ENCODE measurements at places on chromosomes 1 and 21.

DNA sequence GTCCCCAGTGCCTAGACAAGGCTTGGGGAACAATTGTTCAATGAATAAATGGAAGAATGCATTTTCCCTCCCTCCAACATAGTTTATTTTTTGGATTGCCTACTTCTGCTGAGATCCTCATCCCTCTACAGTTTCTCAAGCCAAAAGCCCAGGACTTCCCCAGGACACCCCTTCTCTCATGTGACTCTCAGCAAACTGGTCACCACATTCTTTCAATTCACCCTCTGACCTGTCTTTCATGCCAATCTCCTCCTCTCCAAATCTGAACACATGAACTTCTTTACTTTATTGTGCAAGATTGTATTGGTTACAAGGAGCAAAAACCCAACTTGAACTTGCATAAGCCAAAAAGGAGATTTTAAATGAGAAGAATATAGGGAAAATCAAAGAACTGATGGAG, 103.2 kb upstream of the JUN start:
- DNase-seq, result no peak

DNA sequence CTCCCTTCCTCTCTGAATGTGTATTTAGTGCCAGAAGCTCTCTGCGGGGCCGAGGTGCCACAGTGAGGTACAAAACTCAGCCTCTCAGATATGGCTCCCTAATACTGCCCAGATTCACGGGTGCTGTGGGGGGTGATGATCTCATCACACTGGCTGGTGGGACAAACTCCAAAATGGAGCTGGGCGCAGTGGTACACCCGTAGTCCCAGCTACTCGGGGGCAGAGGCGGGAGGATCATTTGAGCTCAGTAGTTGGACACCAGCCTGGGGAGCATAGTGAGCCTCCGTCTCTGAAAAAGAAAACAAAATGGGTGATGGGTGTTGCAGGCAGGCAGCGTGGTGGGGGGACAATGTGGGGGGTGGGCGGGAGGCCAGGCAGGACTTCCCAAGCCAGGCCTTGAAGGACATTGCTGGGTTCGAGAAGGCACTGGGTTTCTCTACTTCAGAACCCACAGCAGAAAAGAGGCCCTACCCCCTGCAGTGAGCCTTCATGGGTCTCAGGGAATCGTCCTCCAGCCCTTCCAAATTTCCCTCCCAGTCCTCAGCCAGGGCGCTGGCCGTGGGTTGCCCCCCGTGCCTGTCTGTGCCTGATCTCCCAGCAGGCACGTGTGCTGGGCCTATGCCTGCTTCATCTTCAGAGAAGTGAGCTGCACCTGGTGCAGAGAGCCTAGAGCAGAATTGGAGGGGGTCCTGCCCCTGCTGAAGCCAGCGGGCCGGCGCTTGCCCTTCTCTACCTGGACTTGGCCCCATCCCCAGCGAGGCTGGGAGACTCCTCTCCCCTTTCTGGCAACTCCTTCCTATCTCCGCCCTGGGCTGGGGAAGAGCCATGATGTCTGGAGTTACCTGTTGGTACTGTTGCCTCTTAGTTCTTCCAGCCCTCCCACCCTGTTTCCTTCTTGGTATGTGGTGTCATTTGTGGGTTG, 14.0 kb downstream of the H6PD start:
- no peak for DNase-seq

DNA sequence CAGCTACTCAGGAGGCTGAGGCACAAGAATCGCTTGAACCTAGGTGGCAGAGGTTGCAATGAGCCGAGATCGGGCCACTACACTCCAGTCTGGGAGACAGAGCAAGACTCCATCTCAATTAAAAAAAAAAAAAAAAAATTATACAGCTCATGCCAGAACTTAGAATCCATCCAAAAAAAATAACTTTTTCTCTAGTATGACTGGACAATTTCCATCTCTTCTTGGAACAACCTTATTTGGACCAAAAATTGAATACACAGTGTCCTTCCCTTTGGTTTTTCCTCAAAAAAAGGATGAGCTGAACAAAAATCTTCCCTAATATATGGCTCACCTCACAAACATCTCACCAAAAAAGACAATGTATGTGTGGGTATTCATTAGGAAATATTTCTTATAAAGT, 73.7 kb downstream of the TOR3A start:
- DNase-seq, result no peak

GRCh38 chr1:172286629-172287076, 133.8 kb upstream of the C1orf105 start:
- DNase-seq, result no peak

DNA sequence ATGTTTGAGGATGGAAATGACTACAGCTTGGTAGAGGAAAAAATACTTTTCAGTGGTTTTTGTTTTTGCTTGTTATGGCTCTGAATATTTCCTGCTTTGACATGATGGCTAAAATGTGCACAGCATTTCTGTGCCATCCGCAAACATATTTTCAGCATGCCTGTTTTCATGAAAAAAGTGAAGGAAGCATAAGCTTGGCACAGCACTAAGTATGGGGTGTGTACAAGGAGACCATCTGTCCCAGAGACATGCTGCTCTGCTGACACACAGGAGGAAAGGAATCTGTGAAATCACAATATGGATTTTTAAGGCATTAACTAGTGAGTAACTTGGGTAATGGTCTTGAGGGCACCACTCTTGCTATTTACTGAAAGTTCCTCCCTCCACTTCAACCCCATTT, 595.5 kb downstream of the RWDD3 start:
- no peak for DNase-seq
